Placental pericyte (primary cell): ENCODE measurements at places on chromosomes 16 and 17. TPM values are rescaled to one million over a fixed set of nuclear protein-coding genes. Genes with fewer than 3 reads are reported as not detected.

The PRSS21 gene
- not detected in 2 replicates for total RNA-seq

The SHCBP1 gene
- 0.66 and 42.1 TPM in 2 replicates for total RNA-seq

The CFAP97D1 gene
- under 0.01 TPM in 1 of 2 replicates, not detected in the other for total RNA-seq

The CSH1 gene
- total RNA-seq = not detected in 2 replicates

The KRTAP4-5 gene
- total RNA-seq = not detected in 2 replicates

The PIGL gene
- total RNA-seq = 20.4 and 33.2 TPM in 2 replicates

The MAP2K4 gene
- total RNA-seq = 24.3 and 30.6 TPM in 2 replicates

The TVP23A gene
- not detected in 2 replicates for total RNA-seq

The TOX3 gene
- total RNA-seq = not detected in 2 replicates

The SLC35G3 gene
- not detected in 2 replicates for total RNA-seq

The NGFR gene
- total RNA-seq = 0.14 TPM in 1 of 2 replicates, not detected in the other

The PYY gene
- total RNA-seq = not detected in 2 replicates
